ENCODE measurements at places on chromosomes 3 and 15.
A peak's percentile ranks its signal among the peaks of the same experiment; 100 is the strongest.

GRCh38 chr3:52444860-52445793 is at the start of gene SEMA3G:
SEMA3G (minus strand) TSS chr3:52445103; CDS start chr3:52445027, 76 bp downstream.
- no peak for DNase-seq

DNA sequence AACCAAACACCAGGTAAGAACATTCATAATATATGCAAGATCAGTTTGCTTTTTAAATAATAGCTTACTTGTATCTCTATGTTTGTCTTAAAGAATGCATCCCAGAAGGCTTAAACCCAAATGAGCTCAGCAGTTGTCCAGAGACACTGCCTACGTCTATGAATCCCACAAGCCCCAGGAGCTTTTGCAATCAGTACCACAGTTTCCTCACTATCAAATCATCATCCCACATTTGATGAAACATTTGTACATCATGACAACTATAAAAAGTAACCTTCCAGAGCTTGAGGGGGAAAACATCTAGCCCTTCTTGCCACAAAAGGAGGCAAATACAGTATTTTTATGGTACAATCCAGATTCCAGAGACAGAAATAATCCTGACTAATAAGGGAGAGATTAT is 63.7 kb downstream of the ATP8B4 start:
- DNase-seq, result no peak

DNA sequence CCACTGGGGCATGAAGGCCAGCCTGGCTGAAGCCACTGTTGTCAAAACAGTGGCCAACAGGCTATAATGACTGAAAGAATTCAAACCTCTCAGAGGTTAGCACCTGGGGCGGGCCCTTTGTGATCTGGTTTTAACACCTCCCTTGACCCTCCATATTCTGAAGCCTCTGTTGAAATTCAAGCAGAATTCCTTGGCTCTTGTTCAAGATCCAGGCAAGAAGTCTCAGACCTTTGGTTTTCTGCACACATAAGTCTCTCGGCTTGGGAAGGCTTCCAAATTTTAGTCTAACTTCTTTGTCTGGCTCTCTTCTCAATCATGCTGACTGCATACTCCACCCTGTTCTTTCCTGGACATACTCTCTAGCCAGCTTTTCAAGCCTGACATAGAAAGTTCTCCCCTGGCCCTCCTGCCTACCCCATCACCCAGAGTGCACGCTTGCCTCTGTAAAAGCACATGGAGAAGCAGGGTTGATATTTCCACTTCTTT is 144.5 kb downstream of the PDZRN3 start:
- no peak for DNase-seq

GRCh38 chr15:91970142-91970541 is 116.6 kb downstream of the SLCO3A1 start:
- DNase-seq, result no peak

DNA sequence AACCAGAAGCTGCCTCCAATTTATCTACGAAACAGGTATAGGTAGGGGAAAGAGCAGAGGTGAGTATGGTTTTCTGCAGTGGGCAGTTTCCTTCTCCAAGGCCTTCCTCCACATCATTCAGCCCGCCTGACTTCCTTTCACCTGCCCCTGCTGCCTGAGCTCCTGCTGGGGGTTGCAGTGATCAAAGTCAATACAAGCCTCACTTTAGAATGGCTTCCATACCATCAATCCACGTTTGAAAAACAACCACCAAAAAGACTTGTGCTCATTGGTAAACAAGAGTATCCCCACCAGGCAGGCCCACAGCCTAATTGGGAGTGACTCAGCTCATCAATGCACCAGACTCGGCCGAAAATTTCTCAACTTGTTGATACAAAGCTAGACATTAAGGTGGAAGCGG is 159.9 kb downstream of the MAGI1 start:
- no peak for DNase-seq

DNA sequence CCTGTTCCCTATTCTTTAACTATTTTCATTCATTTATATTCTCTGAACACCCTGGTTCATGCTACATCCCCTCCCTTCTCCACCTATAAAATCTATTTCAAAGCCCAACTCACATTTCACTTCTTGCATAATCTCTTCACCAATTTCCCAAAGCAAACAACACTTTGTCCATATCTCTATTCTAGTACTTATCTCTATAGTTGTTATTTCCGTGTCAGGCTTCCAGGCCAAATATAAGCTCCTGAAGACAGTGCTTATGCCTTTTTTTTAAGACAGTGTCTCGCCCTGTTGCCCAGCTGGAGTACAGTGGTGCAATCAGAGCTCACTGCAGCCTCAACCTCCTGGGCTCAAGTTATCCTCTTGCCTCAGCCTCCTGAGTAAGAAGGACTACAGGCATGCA is 43.6 kb downstream of the DNAH12 start:
- no peak for DNase-seq

GRCh38 chr3:177813322-177813721 is 616.0 kb upstream of the TBL1XR1 start:
- DNase-seq, result no peak

DNA sequence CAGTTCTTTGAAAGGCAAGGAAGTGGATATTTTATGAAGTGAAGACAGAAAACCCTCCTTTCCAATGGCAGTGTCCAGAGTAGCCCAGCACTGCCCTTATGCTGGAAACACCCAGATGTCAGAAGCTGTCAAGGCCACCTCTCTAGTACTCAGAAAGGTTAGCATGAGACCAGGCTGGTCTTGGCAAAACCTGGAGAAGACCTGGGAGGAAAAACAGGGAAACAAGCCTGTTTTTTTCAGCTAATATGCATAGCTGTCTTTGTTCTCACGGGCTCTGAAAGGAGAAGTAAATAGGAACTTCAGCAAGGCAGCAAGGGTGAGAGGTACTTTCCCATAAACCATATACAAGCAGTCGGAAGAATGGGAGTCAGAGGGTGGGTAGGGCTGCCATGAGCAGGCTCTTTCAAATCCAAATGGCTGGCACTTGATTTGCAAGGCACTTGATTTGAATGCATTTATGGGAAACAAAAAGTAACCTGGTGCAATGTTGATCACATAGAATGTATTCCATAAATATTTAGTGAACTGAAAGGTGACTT is 55.8 kb downstream of the HEG1 start:
- DNase-seq, result no peak

GRCh38 chr3:115836944-115837343 is 213.6 kb downstream of the GAP43 start:
- DNase-seq, result peak; percentile 49

DNA sequence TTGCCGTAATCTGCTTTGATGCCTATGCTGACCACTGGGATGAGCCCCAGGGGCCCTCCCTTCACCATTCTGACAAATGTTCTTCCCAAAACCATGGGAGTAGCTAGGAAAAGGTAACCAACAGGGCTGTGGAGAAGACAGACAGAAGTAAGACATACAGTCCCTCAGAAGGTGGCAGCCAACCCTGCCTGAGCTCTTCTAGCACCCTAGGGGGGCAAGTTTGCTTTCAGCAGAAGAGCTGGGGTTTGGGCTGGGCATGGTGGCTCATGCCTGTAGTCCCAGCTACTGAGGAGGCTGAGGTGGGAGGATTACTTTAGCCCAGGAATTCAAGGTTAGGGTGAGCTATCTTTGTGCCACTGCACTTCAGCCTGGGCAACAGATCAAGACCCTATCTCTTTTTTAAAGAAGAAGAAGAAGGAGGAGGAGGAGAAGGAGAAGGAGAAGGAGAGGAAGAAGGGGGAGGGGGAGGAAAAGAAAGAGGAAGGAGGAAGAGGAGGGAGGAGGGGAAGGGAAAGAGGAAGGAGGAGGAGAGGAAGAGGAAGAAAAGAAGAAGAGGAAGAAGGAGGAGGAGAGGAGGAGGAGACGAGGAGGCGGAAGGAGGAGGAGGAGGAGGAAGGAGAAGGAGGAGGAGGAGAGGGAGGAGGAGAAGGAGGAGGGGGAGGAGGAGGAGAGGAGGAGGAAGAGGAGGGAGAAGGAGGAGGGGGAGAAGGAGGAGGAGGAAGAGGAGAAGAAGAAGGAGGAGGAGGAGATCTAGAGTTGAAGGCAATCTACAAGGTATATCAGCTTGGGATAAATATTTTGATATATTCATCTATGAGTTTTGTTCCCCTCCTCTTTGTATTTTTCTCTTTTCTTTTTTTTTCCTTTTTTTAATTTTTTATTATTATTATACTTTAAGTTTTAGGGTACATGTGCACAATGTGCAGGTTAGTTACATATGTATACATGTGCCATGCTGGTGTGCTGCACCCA is 44.9 kb upstream of the ABHD2 start:
- DNase-seq, result no peak

- DNase-seq, result peak; percentile 95
These were observed 28.6 kb upstream of the KBTBD12 start for GRCh38 chr3:127886231-127886955.

DNA sequence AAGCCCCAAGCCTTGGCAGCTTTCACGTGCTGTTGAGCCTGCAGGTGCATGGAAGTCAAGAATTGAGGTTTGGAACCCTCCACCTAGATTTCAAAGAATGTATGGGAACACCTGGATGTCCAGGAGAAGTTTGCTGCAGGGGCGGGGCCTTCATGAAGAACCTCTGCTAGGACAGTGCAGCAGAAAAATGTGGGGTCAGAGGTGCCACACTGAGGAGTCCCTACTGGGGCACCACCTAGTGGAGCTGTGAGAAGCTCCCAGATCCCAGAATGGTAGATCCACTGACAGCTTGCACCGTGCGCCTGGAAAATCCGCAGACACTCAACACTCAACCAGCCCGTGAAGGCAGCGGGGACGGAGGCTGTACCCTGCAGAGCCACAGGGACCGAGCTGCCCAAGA is 201.6 kb downstream of the OCA2 start:
- DNase-seq, result no peak

DNA sequence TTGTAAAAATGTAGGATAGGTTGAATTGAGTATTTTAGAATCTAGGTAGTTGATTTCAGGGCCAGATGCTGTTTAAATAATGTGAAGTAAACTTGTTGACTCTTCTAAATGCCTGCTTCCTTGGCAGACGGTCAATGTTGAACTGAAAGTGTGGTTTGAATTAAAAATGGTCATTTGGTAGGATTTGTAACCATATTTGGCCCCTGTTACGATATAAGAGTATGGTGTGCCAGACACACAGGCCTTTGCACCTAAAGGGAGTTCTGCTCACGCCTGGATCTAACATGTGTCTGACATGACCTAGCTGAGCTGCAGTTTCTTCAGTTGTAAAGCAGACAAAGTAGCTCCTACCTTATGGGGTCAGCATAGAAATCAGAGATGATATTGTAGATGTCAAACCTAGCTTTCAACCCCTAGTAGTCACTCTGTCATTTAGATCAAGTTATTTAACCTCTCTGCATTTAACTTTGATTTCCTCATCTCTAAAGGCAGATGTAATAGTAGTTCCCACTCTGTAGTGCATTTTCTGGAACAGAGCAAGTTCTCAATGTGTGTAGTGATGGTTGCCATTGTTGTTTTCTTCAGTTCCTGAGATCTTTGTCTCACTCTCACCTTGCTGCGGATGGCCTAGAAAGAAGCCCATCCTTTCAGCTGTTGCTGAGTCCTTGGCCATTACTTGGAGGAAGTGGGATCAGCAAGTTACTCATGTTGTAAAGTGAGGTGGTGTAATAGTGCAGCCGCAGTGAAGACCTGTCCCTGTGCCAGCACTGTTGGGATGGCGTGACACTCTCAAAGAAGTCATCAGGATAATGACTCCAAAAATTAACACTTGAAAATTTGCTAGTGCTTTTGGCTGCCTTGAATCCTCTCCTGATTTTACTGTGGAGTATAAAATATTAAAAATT is 90.2 kb downstream of the GHSR start:
- DNase-seq, result no peak

DNA sequence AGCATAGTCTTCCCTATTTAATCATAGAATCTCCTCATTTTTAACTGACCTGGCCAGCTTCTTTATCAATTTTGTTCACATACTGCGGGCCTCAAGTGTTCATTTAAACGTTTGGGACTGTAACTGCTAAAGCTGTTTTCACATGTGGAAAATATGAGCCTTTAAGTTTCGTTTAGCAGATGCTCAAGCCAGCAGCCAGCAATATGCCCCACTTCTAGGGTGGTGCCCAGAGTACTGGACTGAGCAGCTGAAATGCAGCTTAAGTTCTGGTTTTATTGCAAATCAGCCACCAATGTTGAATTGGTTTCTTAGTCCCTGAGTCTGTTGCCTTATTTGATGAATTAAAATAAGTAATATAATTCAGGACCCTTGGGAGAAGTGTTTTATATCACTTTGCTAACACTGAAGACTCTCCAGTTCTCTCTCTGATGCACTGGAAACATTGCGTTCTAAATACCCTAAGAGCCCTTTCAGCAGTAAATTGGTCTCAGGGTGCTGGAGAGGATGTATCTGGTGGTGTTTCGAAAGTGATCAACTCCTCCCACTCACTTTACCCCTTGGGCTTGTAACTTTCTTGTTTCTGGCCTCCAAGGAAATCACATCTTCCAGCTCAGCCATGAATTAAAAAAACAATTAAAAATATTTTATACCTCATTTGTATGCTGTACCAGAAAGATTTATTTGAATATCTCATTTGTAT is 61.7 kb downstream of the B3GALNT1 start:
- no peak for DNase-seq

DNA sequence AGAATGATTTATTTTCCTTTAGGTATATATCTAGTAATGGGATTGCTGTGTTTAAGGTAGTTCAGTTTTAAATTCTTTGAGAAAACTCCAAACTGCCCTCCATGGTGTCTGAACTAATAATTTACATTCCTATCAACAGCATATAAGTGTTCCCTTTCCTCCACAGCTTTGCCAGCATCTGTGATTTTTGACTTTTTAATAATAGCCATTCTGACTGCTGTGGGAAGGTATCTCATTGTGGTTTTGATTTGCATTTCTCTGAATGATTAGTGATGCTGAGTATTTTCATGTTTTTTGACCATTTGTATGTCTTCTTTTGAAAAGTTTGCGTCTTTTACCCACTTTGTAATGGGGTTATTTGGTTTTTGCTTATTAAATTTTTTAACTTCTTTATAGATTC is 571.6 kb upstream of the CCDC54 start:
- no peak for DNase-seq

- no peak for DNase-seq
These were observed 166.0 kb downstream of the ARRDC4 start for GRCh38 chr15:98126326-98127085.
